Tibial nerve (tissue), 4 donors: ENCODE measurements at places on chromosomes 1 and 21. TPM values are rescaled to one million over a fixed set of nuclear protein-coding genes. Genes with fewer than 3 reads are reported as not detected.

The MANEAL gene
- 1.8 TPM for total RNA-seq

The CYP4A11 gene
- 0.42 TPM for total RNA-seq

The TMEM54 gene
- total RNA-seq = 41.4 TPM

DNA sequence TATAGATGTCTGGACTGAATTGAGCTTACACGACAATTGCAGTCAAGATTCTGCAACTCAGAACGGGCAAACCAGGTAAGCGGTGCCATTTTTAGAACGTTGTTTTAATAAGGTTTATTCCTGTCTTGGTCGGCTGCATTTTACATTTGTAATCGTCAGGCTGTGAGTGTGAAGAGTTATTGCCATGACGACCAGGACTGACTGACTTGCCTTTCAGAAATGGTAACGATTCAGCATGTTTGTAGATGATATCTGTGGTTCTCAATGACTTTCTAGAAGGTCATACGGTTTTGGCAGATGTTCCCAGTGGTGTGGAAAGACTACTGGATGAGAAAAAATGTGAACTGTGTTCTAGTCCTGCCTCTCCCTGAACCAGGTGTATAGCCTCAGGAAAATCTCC is 271.3 kb upstream of the B3GALT2 start:
- no peaks in the 10 kb centered on the region for H3K27me3 ChIP-seq
- H3K4me1 ChIP-seq = no peaks in the 10 kb centered on the region
- no peaks in the 10 kb centered on the region for H3K36me3 ChIP-seq
- H3K27ac ChIP-seq = no peak overlapping the region

DNA sequence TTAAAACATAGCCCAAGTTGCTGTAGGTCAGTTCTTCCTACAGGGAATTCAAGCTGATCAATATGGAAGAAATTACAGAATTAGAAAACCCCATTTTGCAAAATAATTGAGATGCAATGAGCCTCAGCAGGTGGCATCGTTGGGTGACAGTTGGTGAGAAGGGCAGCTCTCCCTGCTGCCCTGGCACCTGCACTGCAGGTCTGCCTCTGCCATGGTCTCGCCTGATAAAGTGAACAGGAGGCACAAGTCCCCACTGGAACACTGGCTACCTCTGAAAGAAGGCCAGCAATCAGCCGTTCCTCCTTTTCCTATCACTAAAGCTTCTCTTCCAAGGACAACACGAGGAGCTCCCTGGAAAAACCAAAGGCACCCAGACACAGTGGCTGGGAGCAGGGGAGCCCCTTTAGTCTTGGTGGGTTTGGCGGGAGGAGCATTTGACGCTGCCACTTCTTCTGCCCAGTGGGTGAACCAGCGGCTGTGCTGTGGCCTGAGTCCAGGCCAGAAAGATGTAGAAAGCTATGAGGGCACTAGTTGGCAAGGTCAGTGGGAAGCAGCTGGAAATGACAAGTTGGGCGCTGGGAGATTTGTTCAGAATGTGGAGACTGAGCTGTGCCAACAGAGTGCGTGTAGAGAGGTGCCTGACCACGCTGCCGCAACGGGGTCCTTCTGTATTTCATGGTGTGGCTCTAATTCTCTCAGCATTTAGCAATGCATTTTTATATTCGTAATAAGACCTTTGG is 93.1 kb downstream of the RIPK4 start:
- no peak overlapping the region for H3K4me3 ChIP-seq
- H3K27ac ChIP-seq = no peak overlapping the region
- H3K36me3 ChIP-seq = no peaks in the 10 kb centered on the region
- H3K27me3 ChIP-seq = no peaks in the 10 kb centered on the region

- no peaks in the 10 kb centered on the region for H3K27me3 ChIP-seq
- no peak overlapping the region for H3K4me3 ChIP-seq
Measured at GRCh38 chr1:112033439-112034120, 44.1 kb upstream of the KCND3 start.

DNA sequence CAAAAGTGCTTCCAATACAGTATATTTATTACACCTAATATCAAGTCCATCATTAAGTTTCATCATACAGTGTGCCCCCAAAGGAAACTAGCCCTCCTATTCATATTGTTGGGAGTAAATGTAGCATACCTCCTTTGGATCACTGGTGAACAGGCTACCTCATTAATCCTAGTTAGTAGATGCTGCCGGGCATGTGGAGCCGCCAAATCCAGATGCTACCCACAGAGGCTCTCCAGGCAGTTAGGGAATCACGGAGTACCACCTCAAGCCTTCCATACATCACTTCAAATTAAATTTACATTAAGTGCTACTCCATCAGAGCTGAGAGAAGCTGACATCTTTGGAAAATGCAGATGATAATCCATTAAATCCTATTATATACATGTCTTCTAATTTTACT is 121.7 kb upstream of the FOXD3 start:
- H3K4me3 ChIP-seq = no peak overlapping the region
- H3K27ac ChIP-seq = no peak overlapping the region
- DNase-seq = no peak
- no peaks in the 10 kb centered on the region for H3K4me1 ChIP-seq
- H3K36me3 ChIP-seq = no peaks in the 10 kb centered on the region
- no peaks in the 10 kb centered on the region for H3K27me3 ChIP-seq

- no peak overlapping the region for H3K4me3 ChIP-seq
- no peaks in the 10 kb centered on the region for H3K4me1 ChIP-seq
- DNase-seq = no peak
- no peaks in the 10 kb centered on the region for H3K36me3 ChIP-seq
- H3K27ac ChIP-seq = no peak overlapping the region
Measured at GRCh38 chr21:44354775-44355771, 1.7 kb downstream of the TRPM2 start.

DNA sequence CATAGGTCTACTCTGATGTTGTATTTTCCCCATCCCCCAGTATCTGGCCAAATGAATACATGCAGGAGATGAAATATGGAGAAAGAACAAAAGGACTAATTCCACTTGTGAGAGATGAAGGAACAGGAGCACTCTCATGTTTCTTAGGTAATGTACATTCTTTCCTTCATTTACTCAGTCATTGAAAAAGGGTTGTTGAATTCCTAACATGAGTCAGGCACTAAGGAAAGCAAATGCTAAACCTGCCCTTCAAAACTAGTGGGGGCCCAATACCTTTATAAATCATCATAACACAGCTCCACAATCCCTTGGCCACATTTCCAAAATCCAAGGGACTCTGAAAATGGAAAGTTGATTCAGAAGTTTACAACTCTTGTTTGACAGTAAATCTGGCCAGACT is 94.3 kb downstream of the DIRAS3 start:
- no peak for DNase-seq
- no peak overlapping the region for H3K4me3 ChIP-seq
- H3K27ac ChIP-seq = no peak overlapping the region
- no peaks in the 10 kb centered on the region for H3K27me3 ChIP-seq
- no peaks in the 10 kb centered on the region for H3K4me1 ChIP-seq
